ENCODE measurements at places on chromosomes 1 and 21.

DNA sequence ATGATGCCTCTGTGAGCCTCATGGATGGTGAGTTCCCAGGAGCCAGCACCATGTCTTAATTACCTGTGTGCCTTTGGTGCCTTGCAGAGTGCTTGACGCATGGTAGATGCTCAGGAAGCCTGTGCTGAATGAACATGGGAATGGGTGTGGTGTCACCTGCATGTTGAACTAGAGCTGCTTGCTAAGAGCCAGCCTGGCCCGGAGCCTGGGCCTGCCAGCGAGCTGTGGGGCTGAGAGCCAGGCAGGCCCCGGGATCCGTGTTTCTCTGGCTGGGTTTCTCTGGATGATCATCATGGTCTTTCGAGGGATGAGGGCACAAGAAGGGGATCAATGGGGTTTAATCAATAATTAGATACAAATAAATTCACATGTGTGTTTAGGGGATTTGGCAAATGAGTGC is 6.7 kb upstream of the TEX35 start:
- DNase-seq: no peak

- DNase-seq: no peak
Measured at GRCh38 chr1:162599451-162599850, 32.8 kb upstream of the DDR2 start.

- no peak for DNase-seq
Measured at GRCh38 chr1:8831340-8831739, 13.9 kb upstream of the RERE start.

GRCh38 chr1:204307334-204307883 is 52.3 kb downstream of the PLEKHA6 start:
- DNase-seq: no peak

GRCh38 chr1:30804352-30804751 is 46.8 kb upstream of the LAPTM5 start:
- no peak for DNase-seq

DNA sequence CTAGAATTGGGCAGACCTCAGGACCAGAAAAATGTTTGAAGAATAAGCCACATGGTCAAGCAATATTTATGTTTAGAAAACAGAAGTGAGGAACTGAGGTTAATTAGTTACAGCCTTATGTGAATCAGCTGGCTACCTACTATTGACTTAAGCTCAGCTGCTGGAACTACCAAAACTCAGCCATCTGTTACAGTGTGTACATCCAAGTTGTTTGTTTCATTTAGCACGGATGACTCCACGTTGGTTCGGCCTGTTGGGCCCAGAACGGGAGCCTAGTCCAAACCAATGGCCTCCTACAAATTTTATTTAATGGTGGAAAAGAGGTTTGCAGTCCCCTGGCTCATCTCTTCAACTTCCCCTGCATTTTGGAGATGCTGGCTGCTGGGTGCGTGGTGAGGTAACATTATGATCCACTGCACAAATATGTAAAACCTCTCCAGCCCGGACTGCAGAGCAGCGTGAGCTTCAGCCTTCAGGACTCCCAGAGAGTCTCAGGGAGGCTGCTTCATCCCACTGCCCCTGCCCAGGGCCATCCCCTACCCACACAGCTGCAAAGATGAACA is 143.4 kb downstream of the ZZZ3 start:
- DNase-seq: no peak

GRCh38 chr1:110176299-110176956 is 26.1 kb downstream of the SLC6A17 start:
- DNase-seq: no peak

DNA sequence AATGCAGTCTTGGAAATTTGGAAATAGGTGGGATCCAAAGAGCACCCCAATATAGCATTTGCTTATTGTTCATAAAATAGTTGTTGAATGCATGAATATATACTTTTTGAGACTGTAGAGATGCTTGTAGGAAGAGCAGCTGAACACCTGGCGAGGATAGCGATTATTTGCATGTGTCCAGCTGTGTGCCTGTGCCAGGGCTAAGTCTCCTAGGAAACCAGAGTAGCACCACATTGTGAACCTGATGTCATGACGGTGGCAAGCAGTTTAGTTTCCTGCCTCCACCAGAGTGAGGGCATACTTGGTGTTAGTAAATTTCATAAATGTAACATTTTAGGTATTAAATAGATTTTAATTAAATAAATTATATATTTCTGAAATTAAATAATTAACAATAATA is 37.3 kb upstream of the IRF2BP2 start:
- DNase-seq: no peak

DNA sequence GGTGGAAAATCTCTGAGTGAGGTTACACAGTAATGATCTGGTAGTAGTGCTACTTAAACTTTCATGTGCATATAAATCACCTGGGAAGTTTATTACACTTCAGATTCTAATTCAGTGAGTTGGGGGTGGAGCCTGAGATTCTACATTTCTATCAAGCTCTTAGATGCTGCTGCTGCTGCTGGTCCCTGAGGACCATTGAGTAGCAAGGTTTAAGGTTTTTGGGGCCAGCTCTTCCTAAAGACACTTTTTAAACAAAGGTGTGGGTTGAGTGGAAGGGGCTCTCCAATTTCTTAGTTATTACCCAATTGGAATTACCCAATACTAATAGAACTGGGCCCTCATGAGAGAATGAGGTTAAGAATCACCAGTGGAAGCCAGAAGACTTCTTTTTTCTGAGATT is 29.5 kb downstream of the KCNA3 start:
- DNase-seq: no peak

- DNase-seq: no peak
Measured at GRCh38 chr1:28885472-28885877, 28.9 kb upstream of the EPB41 start.

GRCh38 chr1:202551683-202552082 is 158.6 kb downstream of the SYT2 start:
- DNase-seq: no peak

DNA sequence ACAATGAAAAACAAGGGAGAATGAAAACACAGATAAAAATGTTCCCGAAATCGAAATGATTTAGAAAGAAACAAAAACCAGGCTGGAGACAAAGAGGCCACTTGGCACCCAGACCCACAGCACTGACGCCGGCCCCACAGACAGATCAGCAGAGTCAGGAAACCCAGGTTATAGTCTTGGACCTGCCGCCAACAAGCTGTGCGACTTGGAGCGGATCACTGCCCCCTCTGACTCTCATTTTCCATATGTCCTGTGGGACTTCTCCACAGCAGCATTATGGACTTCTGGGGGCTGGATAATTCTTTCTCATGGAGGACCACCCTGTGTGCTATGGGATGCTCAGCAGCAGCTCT is 72.4 kb downstream of the MATN1 start:
- DNase-seq: no peak

- DNase-seq: no peak
Measured at GRCh38 chr1:241086686-241087085, 270.3 kb downstream of the RGS7 start.

GRCh38 chr1:159791031-159791430 is 10.3 kb downstream of the DUSP23 start:
- DNase-seq: no peak

- DNase-seq: no peak
Measured at GRCh38 chr1:113913887-113914664, 8.9 kb downstream of the DCLRE1B start.
